Foreskin fibroblast (primary cell): ENCODE measurements at places on chromosomes 6 and 20.

DNA sequence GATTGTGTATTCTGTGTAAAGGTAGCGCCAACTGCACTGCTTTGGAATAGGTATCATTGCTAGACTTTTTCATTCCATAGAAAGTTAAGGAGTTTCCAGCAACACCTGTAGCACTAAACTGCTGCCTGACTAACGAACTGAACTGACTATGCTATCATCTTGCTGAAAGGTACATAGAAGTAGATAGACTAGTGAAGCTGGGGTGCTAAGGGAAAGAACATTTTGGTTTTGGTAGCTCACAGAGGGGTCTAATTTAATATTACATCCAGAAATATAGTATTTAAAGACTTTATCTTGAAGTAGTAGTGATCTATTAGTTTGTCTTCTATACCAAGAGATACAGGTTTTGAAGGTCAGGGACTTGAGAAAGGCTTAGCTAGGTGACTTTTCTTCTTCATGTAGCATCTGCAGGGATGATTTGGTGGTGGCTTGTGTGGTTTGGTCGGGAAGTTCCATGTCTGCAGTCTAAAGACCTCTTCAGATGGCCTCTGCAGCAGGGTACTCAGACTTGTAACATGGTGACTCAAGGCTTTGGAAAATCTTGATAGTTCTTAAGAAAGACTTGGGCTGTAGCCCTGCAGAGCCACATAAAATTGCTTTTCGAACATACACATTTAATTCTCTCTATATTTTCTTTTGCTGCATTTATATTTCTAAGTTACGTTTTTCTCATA lies 10.2 kb downstream of the SENP6 start:
- DNase-seq, result peak; percentile 43

DNA sequence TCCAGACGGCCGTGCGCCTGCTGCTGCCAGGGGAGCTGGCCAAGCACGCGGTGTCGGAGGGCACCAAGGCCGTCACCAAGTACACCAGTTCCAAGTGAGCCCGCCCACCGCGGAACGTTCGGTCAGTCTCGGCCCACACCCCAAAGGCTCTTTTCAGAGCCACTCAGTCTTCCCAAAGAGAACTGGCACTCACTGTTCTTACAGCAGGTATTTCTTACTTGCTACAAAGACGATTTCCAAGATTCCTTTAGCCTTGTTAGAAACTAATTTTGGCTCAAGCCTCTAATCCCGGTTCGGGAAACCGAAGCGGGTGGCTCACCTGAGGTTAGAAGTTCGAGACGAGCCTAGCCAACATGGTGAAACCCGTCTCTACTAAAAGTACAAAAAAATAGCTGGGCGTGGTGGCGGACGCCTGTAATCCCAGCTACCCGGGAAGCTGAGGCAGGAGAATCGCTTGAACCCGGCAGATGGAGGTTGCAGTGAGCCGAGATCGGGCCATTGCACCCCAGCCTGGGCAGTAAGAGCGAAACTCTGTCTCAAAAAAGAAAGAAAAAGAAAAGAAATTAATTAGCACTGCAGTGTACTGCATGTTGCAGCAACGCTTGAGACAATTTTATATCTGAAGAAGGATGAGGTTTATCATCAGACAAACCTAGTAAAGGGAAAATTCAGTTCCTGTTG lies 73.1 kb downstream of the OR2B2 start:
- DNase-seq, result peak; percentile 76

- DNase-seq, result no peak
Measured at GRCh38 chr6:72424476-72424875, 197.4 kb upstream of the KCNQ5 start.

- peak; percentile 18 for DNase-seq
Measured at GRCh38 chr6:29631209-29631810, 1.7 kb downstream of the GABBR1 start.

DNA sequence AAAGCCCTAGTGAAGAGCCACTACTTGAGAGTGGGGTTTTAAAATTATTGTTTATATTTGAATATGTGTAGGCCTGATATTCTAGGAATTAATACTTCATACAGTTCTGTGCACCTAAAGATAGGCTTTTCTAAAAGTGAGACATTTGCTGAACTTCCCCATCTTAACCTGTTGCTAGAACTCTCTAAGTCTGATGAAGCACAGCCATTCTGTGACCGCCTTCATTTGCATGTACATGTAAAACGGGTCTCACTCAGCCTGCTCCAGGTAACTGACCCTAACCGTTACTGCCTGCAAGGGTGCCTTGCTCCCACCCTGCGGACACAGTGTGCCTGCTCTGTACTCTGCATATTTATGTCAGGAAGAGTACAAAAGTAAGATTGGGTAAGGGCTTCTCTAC lies 44.3 kb upstream of the IRF4 start:
- no peak for DNase-seq

- DNase-seq, result peak; percentile 99
Measured at GRCh38 chr6:169172456-169172855, 81.2 kb downstream of the THBS2 start.

GRCh38 chr6:72238900-72239299 lies 352.6 kb downstream of the RIMS1 start:
- DNase-seq, result peak; percentile 3

- no peak for DNase-seq
Measured at GRCh38 chr6:14059791-14060436, 57.7 kb upstream of the CD83 start.

- DNase-seq, result peak; percentile 70
Measured at GRCh38 chr20:3407771-3408637, 535 bp upstream of the DNAAF9 start.

- DNase-seq, result peak; percentile 82
Measured at GRCh38 chr6:139338795-139339194, 35.7 kb downstream of the CITED2 start.

GRCh38 chr6:109441069-109441816 lies 719 bp downstream of the SMPD2 start:
- DNase-seq, result no peak

DNA sequence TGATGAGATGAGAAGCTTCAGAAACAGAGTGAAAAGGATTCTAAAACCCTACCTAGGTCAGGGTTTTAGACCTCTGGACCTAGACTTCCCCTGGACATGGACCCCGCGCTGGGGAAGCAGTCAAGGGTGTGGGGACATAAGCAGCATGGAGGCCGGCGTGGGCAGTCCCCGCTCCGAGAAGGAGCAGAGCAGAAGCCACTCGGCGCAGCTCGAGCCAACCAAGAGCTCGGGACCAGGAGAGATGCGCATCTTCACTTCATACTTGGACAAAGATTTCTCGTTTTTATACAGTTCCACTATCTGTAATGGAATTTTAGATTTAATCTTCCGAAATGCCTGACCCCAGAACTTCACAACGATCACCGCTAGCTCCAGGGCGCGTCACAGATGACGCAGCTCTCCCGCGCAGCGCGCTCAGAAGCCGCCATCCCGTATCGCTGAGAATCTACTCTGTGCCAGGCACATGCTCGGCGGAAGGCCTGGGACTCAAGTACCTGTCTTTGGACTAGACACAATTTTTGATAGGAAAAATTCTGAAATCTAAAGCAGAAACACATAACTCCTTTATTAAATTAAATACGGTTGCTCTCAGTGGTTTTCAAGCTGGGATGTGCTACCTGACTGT lies 60.3 kb downstream of the WDR27 start:
- no peak for DNase-seq

- no peak for DNase-seq
Measured at GRCh38 chr20:41910558-41910957, 292.4 kb upstream of the CHD6 start.

- DNase-seq, result no peak
Measured at GRCh38 chr6:53714888-53715287, 49.3 kb upstream of the KLHL31 start.

DNA sequence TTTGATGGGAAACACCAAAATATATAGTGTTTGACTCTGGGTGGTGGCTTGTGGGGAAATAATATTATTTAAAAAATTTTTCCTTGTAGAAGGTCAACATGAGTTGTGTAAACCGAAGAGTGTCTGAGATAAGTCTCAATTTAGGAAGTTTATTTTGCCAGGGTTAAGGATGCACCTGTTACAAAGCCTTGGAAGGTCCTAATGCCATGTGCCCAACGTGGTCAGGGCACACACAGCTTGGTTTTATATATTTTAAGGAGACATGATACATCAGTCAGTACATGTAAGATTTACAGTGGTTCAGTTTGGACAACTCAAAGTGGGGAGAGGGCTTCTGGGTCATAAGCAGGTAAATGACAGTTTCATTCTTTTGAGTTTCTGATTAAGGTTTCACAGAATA lies 162.1 kb downstream of the ZFAND3 start:
- no peak for DNase-seq

DNA sequence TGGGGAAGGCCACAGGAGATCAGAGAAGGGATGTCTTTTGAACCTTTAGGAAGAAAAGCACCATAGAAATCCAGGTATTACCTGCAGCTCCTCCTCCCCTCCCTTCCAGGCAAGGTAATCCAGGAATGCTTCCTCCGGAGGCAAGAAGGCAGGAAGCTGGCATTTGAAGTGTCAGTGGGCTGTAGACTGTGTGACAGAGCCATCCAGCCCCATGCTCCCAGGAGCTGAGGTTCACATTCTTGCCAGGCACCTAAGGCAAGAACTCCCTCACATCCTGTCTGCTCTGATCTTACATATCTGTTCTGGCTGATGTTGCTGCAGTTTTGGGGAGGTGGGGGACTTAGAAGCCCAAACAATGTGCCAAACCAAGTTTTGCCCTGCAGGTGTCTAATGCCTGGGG lies 27.8 kb upstream of the SCUBE3 start:
- DNase-seq, result no peak

DNA sequence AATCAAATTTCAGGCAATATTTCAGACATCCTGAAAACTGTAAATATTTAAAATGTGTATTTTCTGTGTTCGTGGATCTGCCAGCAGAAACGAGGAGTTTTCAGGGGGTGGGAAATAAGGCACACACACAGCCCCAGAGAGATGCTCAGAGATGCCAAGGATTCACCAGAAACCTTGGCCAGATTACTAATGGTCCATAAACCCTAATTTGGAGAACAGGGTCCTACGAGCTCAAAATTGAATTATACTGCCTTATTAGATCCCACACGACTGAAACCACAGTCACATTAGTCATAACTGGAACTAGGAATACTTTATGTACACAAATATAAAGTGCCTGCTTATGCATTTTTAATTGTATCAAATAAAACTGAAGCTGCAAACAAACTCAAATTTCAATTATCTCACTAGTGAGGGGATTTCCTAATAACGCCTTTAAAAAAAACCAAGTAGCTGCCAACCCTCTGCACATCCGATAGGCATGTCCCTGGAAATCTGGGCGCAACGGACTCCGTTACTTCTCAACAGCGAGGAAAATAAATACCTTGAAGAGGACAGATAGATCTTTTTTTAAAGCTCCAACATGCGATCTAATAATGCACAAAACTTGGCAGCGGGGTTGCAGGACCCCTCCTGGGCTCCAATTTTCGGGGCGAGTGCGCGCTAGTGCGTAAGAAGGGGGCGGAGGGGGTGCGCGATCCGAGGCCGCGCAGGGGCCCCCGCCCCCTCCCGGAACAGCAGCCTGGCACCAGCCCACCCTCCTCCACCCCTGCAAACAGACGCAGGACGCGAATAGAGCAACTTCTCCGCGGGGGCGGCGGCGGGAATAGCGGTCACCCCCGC lies 897 bp downstream of the CHD6 start:
- peak; percentile 67 for DNase-seq

- no peak for DNase-seq
Measured at GRCh38 chr6:169646906-169647567, 54.8 kb downstream of the WDR27 start.

DNA sequence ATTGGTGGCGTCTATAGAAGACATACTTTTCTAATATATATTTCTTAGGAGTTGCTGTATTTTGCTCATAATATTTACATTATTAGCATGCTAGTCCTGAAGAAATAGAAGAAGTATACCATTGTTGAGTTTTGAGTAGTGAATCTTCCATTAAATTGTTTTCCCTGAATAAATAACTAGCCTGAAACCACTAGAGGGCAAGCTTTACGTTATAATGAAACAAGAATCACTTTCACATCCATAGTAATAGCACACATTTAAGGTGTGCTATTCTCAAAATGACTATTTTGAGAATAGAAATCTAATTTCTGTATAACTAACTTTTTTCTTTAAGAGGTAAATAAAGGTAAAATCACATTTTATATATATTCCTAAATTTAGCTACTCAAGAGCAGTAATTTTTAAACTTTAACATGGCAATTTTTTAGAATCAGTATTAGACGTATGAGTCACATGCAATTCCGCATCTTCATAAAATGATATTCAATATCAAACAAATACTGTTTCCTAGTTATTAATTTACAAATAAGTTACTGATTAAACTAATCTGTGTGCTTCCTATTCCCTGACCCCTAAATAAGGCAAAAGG lies 213.2 kb upstream of the MANEA start:
- peak; percentile 1 for DNase-seq

GRCh38 chr20:46361381-46361780 lies 45.0 kb downstream of the ELMO2 start:
- no peak for DNase-seq

DNA sequence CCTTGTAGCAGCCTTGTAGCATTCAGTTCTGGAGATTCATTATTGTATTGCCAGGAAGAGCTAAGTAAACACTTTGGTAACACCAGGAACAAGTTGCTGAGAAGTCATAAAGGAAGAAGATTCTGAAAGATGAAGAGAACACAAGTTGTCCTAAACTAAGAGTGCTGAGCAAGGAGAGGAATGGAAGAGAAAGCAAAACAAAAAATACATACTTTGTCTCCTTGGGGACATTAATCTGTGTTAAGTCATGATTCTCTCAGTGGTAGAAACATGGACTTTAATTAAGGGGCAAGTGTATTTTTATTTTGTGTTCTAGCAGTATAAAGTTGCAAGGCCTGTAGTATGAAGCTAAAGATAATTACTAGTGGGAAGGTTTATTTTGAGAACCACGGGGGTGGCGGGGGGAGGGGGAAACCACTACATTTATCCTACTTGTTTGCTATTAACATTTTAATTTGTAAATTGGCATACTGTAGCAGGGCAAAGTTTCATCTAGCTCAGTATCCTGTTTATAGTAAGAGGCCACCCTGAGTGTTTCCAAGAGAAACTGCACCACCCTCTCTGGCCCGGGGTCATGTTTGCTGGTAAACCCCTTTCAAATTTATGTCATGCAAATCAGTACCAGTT lies 463.0 kb downstream of the CDKAL1 start:
- no peak for DNase-seq
